Stomach (tissue), 19 donors: ENCODE measurements at places on chromosomes 11 and 22. TPM values are rescaled to one million over a fixed set of nuclear protein-coding genes. Genes with fewer than 3 reads are reported as not detected.

The MAPK12 gene
- polyA plus RNA-seq, result 9.3 TPM

The FOLR2 gene
- polyA plus RNA-seq, result 3.2 TPM

The OR4C3 gene
- polyA plus RNA-seq, result not detected

GRCh38 chr22:31943206-31943977 lies 943 bp upstream of the YWHAH start:
- DNase-seq, result no peak

- no peak for DNase-seq
Observed at GRCh38 chr22:22452211-22452610, 56.3 kb downstream of the ZNF280B start.

- DNase-seq, result no peak
Observed at GRCh38 chr11:23765682-23766252, 731.1 kb upstream of the LUZP2 start.

- DNase-seq, result peak; percentile 67
Observed at GRCh38 chr11:12809864-12810567, 135.8 kb downstream of the TEAD1 start.

GRCh38 chr11:82776377-82776776 lies 42.7 kb upstream of the FAM181B start:
- no peak for DNase-seq

GRCh38 chr22:50182176-50183081 lies 3.3 kb upstream of the TRABD start:
- DNase-seq, result no peak
